ENCODE measurements at places on chromosomes 16 and 17.

DNA sequence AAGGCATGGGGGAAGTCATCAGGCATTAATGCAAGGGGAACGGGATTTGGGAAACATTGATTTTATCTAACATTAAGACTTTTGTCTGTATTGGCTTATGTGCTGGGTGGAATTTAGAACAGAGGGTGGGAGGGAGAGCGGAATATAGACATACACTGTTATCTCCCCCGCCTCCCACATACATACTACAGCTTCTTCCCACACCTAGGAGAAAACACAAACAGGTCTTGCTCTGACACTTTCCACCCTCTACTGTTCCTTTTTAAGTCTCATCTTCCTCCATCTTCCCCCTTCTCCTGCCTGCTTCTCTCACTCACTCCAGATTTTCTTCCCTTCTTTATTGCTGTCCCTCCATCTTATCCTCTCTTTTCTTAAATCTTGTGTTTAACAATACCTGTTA is 425 bp downstream of the OR4D1 start:
- no peak for DNase-seq

DNA sequence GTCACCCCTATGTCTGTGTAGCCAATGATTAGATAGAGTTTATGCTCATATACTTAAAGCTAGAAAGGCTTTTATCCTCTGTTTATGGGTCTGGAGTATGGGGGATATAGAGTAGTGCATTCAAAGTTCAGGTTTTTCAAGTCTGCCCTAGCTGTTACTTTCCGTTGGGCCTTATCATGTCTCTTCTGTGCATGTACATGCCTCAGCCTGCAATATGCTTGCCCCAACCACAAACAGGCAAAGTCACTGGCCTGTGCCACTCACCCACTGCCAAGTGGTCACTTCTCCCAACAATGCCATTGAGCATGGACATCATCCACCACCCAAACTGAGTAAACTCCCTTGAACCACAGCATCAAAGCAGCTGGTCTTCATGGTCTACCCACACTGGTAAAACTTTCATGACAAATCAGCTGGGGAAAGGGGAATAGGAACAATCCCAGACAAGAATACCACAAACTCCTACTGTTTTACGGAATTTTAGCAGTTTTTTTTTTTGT is 70.3 kb upstream of the C17orf78 start:
- no peak for DNase-seq

DNA sequence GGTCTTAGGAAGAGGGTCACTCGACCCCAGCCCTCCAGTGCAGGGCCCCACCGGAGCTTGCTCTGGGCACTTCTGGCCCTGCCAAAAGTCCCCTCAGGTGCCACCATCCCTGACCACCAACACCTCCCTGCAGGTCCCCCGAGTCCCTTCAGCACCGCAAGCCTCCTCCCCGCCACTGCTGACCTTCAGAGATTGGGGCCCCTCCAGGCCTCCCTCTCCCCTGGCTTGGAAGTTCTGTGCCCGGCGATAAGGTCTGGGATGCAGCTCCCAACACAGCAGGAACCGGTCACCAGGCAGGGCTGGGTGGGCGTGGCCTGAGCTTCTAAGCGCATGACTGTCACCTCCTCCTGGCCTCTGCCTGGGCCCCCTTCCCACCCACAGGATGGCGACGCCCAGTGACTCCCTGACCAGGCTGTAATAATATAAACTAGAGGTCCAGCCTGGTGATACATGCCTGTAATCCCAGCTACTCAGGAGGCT is 11.2 kb downstream of the PIEZO1 start:
- peak; percentile 76 for DNase-seq

- no peak for DNase-seq
These were observed 9.8 kb downstream of the SLFN5 start for GRCh38 chr17:35252651-35253050.

GRCh38 chr16:78984887-78985464 is 615.6 kb downstream of the MAF start:
- DNase-seq: no peak

DNA sequence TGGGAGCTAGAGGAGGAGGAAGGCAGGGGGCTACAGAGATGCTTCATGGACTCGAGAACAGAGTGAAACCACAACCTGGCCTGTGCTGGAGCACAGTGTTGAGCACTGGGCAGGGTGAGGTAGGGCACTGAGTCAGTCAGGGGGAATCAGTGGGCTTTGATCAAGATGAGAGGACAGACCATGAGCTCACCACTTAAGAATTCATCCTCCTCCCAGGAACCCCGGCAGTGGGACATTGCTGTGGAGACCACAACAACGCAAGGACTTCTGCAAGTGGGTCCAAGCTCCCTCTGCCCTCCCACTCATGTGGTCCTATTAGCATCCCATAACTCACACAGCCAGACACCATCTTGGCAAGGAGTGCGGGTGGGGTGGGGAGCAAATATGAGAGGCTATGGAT is 1.7 kb upstream of the CES5A start:
- peak; percentile 18 for DNase-seq

DNA sequence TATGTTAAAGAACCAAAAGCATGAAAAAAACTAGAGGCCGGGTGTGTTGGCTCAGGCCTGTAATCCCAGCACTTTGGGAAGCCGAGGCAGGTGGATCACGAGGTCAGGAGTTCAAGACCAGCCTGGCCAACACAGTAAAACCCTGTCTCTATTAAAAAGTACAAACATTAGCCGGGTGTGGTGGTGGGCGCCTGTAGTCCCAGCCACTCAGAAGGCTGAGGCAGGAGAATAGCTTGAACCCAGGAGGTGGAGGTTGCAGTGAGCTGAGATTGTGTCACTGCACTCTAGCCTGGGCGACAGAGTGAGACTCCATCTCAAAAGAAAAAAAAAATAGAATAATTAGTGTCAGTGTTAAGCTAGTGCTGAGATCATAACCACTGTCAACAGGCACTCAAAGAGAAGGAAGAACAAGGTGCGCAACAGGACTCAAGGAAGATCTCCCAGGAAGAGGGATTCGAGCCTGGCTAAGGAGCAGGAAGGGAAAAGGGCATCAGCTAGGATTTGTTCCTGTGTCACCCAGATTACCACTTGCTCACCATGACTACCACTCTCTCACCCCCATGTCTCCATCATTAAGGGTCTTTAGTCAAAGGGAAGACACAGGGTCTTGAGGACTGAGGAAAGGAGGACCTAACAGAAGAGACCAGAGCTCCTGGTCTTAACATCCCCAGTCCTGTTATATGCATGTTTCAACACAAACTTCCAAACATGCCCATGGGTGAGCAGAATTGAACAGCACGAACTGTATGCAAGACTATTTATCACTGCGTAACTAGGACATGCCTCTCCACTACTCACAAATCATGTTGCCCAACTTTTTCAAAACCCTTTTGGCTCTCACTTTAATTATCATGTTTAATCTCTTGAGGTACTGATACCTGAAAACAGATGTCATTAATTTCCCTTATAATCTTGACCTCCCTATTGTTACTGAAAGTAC is 88.3 kb upstream of the PLEKHM1 start:
- no peak for DNase-seq

DNA sequence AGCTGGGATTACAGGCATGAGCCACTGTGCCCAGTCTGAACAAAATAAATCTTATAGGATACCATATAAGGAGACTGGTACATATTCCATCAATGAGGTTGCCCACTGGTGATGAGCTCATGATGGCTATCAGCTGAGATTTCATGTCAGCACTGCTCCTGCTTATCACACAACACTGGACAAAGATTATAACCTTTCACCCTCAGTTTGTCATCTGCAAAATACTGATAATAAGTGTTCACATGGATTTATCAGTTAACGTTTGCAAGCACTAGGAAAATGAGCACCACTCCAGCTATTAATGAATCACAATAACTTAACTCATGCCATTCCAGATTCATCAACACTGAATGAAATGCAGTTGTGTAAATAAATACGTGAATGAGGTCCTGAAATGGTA is 83.7 kb downstream of the SSH2 start:
- DNase-seq: no peak

DNA sequence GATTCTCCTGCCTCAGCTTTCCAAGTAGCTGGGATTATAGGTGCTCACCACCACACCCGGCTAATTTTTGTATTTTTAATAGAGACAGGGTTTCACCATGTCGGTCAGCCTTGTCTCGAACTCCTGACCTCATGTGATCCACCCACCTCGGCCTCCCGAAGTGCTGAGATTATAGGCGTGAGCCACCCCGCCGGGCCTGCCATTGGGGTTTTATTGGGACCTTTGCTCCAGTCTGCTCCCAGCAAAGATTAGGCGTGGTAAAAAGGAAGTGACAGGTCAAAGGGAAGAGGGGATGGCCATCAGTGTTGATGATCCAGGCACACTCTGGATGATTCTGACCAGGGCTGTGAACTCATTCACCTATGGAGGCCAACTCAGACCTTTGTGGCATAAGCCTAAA is 20.5 kb downstream of the MYLK3 start:
- DNase-seq: no peak

DNA sequence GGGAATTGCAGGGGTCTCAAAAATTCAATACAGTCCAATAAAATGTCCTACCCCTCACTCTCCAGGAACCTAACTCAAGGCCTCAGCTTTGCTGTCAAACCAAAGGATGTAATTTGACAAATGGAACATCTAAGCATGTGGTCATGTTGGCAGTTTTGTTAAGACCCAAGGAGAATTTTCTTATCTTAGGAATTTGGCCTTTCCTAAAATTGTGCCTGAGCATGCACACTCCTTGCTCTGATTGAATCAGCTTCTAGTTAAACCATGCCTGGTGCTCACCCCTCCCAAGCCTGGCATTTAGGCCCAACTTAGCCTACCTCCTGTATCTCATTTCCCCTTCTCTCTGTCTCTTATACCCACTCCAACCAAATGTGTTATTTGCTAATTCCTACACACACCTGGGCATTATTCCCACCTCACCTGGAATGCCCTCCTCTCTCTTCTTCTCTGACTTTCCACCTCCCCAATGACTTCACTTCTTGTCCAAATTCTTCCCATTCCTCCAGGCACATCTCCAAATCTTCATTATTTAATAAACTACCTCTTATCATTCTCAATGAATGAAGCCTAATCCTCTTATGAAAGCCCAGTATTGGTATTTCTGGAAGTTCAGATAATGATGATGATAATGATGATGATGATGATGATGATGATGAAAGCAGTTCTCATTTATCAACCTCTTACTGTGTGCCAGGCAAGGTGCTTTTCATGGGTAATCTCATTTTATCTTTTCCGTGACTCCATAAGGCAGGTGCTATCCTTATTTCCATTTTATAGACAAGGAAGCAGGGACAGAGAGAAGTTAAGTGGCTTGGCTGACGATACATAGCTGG is 178.0 kb upstream of the IRX6 start:
- no peak for DNase-seq

- no peak for DNase-seq
These were observed 171.7 kb downstream of the LAT start for GRCh38 chr16:29156511-29156910.

GRCh38 chr16:3171855-3172593 is 16.0 kb upstream of the OR1F1 start:
- DNase-seq: peak; percentile 78

DNA sequence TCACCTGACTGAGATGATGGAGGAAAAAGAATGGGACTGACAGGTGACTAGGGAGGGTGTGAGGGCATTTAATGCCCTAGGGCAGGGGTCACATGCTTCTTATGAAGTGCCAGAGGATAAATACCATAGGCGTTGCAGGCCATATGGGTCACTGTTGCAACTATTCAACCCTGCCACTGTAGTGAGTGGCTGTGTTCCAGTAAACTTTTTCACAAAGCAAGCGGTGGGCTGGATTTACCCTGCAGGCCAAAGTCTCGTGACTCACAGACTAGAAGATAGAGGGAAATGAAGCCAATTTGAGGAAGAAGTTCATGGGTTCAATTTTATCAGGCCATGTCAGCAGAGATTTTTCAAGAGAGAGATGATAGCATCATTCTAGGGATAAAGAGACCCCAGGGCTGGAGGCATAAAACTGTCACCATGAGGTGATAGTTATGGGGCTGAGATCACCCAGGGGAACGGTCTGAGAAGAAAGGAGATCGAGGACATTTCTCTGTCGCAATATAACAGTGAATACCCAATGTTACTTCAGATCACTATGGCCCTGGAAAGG is 8.6 kb downstream of the ARHGAP17 start:
- DNase-seq: peak; percentile 49

DNA sequence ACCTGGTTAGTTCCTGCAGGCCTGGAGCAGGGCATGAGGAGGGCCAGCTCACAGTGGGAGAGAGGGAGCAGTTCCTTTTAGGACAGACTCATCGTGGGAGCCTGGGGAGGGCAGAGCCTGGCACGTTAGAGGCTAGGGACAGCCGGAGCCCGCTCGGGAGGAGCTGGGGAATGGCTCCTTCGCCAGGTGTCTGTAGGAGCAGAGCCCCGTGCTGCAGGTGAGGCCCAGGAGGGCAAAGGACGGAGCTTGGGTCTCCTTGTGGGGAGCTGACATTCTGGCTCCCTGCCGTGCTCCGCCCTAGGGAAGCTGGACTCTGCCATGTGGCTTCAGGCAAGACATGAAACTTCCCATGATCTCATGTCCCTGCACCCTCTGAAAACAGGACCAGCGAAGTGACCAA is 18.7 kb upstream of the MTSS2 start:
- no peak for DNase-seq

GRCh38 chr16:13414154-13414553 is 505.8 kb upstream of the ERCC4 start:
- peak; percentile 10 for DNase-seq

DNA sequence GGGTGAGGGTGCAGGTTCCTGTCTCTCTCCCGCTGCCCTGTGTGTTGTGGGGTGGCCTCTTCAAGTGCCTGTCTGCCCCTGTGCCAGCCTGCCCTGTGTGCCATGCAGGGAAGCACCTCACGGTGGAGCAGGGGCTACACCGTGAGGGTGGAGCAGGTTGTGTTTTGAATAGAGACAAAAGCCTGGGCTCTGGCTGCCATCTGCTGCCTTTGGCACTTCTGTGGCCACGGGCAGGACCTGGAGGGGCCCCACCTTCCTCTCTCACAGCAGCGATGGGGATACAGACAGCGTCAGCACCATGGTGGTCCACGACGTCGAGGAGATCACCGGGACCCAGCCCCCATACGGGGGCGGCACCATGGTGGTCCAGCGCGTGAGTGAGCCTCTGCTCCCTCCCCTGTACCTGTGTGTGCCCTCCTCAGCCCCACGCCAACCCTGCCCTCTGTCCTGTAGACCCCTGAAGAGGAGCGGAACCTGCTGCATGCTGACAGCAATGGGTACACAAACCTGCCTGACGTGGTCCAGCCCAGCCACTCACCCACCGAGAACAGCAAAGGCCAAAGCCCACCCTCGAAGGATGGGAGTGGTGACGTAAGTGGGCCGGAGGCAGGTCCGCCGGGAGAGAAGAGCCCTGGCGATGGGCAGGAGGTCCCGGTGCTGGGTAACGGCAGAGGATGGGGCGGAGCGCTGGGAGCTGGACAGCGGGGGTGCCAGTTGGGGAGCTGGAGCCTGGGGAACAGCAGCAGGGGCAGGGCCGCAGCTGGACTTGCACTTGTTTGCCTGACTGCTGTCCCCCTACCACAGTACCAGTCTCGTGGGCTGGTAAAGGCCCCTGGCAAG is 5.4 kb upstream of the C17orf107 start:
- DNase-seq: no peak
